ENCODE measurements at places on chromosomes 3 and 15.

DNA sequence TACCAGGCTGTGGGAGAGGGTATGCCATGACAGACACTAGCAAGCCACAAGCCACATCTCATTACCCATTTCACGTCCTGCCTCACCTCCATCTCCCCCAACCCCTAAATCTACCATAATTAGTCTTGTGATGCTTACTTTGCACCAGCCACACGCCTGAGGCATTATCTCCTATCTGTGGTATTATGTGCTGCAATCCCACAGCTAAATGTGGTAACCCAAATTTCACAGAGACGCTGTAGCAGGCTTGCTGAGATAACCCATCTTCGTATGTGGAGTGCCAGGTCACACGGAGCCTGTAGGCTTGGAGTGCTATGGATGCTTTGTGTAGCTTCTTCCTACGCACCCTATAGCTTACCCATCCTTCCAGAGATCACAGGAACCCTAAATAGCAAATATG lies 256.7 kb upstream of the KCNH8 start:
- DNase-seq: no peak

- DNase-seq: no peak
Measured at GRCh38 chr3:30142946-30143345, 463.5 kb upstream of the TGFBR2 start.

DNA sequence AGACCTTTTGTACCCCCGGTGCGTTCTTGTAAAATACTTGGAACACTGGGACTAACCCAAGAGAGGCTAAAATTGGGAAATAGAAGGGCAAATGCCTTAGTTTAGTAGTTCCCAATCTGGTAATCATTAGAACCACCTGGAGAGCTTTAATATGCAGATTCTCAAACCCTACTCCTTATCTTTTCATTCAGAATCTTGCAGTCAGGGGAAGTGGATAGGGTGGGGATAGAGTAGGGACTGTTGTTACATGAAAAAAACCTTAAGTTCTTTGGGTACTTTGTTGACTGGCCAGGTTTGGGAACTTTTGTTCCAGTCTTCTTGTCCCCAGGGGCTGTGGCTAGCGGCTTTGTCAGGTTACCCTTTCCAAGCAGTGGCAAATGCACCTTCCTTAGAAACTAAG lies 15.9 kb downstream of the MAPKBP1 start:
- no peak for DNase-seq

DNA sequence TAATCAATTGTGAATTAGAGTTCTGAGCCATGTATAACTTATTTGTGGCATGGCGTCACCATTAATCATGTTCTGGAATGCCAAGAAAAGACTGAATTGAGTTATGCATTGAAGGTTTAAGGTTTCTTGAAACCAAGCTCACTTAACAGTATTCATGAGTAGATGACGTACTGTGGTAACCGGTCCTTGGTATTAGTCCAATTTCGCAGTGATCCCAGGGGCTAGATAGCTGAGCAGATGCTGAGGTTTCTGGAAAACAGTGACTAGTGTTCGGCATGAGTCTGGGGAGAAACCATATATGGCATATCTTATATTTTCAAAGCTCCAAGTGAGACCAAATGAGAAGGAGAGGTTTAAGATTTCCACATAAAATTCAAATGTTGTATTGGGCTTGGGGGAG lies 218.3 kb upstream of the LYSMD4 start:
- peak; percentile 83 for DNase-seq

GRCh38 chr15:98815207-98815606 lies 166.9 kb downstream of the IGF1R start:
- no peak for DNase-seq

- DNase-seq: no peak
Measured at GRCh38 chr3:27209617-27210264, 159.4 kb downstream of the NEK10 start.

DNA sequence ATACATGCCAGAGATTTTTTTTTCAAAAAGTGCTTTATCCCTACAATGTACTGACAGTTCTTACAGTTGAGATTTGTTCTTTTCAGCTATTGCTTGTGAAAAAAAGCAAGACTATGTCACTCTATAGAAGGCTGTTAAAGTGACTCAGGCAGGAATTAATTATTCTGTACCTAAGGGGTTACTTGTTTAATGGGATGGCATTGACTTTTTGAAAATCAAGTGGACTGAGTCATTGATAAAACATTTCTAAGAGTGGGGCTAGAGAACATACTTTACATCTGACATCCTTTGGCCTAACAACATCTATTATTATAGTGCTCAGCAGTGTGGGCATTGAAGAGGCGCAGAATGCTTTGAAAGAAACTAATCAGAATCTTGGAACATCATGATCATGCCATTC lies 34.3 kb downstream of the INTS14 start:
- peak; percentile 73 for DNase-seq

DNA sequence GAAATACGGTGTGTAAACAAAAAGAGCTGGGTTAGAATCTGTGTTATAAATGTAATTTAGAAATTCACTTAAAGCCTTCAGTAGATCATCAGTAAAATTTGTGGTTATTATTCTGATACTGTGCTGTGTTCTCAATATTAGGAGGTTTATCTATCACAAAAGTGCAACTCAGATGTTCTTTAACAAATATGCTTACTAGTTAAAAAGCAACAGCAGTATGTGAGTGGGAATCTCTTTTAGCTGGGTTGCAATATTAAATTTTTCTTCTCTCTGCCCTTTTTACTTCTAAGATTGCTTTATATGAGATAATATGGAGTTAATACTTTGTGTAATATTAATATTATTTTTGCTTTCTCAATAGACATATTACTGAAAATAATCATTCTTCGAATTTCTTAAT lies 53.4 kb downstream of the CHD2 start:
- no peak for DNase-seq

- DNase-seq: no peak
Measured at GRCh38 chr15:77497942-77498361, 77.3 kb downstream of the HMG20A start.

GRCh38 chr3:39501059-39501458 lies 33.6 kb downstream of the MOBP start:
- no peak for DNase-seq

DNA sequence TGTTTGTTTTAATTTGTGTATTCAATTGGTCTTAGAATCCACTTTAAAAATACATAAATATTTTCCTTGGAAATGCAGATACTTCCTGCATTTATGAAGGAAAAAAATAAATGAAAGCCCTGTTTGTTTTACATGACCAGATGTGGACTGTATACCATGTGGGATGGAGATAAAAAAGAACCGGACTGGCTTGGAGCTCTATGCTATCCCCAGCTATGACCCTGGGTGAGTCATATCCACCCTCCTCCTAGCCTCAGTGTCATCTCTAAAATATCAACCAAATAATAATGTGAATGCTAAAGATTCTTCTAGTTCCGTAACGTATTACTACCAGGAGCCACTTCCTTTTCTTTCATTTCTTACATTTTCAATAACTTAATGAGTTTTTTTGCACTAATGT lies 44.5 kb upstream of the PDZRN3 start:
- peak; percentile 9 for DNase-seq

- peak; percentile 39 for DNase-seq
Measured at GRCh38 chr3:105187344-105187743, 179.4 kb upstream of the ALCAM start.

- no peak for DNase-seq
Measured at GRCh38 chr3:168975576-168975975, 687.9 kb downstream of the MECOM start.

GRCh38 chr15:38756441-38756840 lies 191.8 kb upstream of the RASGRP1 start:
- DNase-seq: no peak

- no peak for DNase-seq
Measured at GRCh38 chr3:61743686-61744242, 182.4 kb downstream of the PTPRG start.

- peak; percentile 85 for DNase-seq
Measured at GRCh38 chr3:50189274-50189673, 2.1 kb upstream of the GNAT1 start.

GRCh38 chr15:92653836-92654539 lies 1.6 kb downstream of the FAM174B start:
- DNase-seq: no peak

- DNase-seq: no peak
Measured at GRCh38 chr3:53811143-53811927, 34.9 kb downstream of the CHDH start.

- no peak for DNase-seq
Measured at GRCh38 chr15:101461097-101461496, 28.4 kb downstream of the PCSK6 start.

GRCh38 chr3:18789734-18790133 lies 358.6 kb upstream of the KCNH8 start:
- no peak for DNase-seq

DNA sequence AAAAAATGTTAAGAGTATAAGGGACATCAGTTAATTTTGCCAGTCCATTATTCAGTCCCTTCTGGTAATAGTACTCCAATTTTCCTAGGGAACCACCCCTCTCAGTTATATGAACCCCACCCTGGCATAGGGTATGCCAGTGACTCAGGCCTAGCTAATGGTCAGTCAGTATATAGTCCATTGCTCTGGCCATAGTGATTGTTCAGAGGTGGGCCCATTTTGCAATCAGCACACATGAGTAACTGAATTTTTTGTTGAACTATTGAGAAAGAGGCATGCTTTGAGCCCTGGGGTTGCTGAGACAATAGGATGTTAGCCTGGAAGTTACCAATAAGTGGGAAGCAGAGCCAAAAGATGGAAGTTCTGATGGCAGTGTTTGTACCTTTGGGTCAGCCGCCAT lies 4.1 kb downstream of the LRCH3 start:
- DNase-seq: peak; percentile 91

- DNase-seq: peak; percentile 43
Measured at GRCh38 chr15:49038382-49038781, 7.9 kb downstream of the SECISBP2L start.

DNA sequence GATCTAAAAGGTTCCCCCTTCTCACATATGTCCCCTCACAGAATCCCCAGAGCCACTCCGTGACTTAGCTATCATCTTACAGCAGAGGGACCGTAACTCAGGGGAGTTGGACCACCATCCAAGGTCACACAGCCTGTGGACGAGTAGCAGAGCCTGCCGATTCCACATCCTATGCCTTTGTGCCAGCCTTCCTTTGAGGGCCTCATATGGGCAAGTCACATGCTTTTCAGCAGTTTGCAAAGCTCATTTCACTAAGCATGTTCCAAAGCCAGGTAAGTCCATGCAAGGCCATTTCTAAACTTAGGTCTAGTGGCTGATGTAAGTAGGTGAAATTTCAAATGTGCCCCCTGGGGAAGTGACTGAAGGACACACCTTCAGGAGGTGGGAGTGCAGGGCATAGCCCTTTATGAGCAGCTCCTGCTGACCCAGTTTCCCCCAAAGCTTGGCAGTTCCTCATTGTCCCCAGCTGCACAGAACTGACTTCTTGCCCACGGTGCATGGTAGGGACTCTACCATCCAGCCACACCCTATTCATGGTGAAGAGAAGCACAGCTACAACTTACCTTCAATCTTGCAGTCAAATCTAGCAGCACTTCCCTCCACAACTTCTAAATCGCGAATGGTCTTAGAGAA lies 33.3 kb upstream of the HACD2 start:
- DNase-seq: no peak

- peak; percentile 50 for DNase-seq
Measured at GRCh38 chr3:36212251-36212650, 168.1 kb upstream of the STAC start.

DNA sequence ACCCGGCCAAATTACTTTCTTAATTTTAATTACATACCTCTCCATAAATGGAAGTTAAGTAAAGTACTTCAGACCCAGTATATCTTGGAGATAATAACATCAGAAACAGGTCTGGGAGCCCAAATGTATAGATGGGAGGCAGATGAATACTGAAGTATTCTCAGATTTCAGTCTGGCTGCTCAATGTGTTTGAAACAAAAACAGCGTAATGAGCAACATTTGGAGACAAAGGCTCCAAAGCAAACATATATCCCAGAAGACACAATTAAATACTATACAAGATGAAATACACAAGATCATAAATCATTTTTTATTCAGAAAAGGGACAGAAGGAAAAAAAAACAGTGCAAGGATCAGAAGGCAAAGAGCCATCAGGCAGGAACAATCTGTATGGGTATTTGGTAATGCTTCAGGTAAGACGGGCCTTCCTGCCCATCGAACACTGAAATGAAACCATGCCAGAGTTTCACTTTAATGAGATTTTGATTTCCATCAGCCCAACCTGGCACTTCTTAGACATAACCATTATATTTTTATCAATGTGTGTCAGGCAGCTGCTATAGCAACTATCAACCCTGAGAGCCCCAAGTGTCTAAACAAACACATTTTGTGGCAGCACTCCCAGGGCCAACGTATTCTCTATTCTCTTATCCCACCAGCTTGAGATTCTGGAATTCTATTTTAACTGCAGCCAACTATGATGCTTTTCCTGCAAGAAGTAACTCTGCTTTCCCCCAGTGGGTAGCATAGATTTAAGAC lies 210.8 kb downstream of the STT3B start:
- no peak for DNase-seq

- no peak for DNase-seq
Measured at GRCh38 chr3:12586403-12586802, 29.5 kb downstream of the MKRN2 start.

GRCh38 chr15:101178479-101178878 lies 73.4 kb downstream of the CHSY1 start:
- DNase-seq: no peak

DNA sequence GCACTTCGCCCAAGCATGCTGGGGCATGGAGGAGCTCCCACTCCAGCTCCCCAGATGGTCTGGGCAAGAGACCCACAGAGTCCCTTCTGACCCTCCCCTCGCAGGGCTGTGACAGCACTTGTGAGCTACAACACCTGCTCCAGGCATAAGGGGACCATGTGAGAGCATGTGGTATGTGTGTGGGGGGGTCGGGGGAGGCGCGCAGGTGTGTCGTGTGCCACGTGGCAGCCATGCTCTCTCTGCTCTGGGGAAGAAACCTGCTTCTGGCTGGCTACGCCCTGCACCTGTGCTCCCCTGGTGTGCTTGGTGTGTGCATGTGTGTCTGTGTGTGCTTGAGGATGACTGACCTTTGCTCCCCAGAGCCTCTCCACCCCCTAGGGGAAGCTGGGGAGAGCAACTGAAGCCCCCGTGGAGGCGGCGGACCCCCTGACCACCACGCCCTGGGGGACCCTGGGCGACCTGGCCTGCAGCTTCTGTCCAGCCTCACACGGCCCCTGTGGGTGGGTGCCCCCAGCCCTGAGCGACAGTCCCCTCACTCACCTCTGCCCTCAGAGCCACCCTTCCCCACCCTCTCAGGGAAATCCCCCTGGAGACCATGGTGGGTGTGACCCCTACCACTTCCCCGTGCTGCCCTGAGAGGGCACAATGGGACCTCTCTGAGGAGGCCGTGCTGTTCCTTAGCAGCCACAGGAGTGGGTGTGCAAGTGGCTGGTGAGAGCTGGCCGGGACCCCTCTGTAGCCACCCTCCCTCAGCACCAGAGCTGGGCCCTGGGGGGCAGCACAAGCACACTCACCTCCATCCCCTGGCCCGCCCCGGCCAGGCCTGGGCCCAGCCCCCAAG lies 16.6 kb upstream of the SEC13 start:
- DNase-seq: no peak

DNA sequence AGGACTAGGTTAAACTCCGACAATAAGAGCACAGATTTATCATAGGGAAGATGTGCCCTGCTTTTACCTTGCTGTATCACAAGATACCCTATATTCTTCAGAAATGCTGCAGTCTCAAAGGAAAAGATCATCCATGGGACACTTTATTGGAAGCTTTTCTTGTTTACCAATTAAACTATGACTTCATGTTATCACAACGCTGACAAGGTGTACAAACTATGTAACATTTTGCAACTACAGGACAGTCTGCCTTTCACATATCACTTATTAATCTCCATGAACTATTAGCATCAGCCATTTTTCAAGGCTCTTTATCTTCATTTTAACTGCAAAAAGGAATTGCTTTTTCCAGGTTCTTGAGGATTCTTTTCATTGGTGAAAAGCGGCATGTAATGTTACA lies 34.0 kb downstream of the CBLB start:
- DNase-seq: no peak

GRCh38 chr3:54134155-54134554 lies 11.8 kb downstream of the CACNA2D3 start:
- no peak for DNase-seq
